ENCODE measurements at places on chromosomes 3 and 15. TPM values are rescaled to one million over a fixed set of nuclear protein-coding genes. Genes with fewer than 3 reads are reported as not detected.

- no peak for DNase-seq
Measured at GRCh38 chr3:66592927-66593625, 92.3 kb upstream of the LRIG1 start.

DNA sequence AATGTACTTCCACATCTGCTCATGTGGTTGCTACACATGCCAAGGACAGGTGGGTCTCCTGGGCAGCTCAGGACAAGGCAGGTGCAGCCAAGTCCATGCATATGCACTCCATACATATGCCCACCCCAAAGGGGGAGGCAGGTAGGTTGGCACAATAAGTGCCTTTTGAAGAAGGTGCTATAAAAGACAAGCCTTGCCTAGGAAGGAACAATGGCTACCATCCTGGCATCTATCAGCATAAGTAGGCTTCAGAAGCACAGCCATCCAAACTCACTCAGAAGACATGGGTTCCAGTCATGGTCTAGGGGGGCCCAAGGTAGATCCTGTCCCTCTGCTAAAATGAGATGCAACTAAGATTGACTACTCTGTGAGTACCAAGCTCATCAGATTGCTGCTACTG is 34.6 kb downstream of the NBEAL2 start:
- DNase-seq = no peak

CD80 gene
- total RNA-seq = 0.41 TPM

CEP19 gene
- total RNA-seq = 3.8 TPM

GRCh38 chr3:186965141-186965879 is 35.0 kb downstream of the ST6GAL1 start:
- DNase-seq = no peak

DNA sequence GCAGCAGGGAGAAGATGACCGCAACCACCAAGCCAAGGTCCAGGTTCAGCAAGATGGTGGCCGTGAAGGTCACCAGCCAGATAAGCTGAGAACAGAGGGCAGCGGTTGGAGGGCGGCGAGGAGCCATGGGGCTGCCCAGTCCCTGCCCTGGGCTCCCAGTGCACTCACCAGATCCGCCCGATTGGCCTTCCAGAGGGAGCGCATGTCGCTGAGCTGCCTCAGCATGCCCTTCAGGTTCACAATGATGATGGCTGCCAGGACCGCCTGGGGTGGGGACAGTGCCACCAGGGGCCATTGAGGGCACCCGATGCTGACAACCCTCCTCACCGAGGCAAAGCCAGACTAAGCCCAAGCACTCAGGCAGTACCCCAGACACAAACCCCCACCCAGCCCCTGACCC is 5.4 kb downstream of the SLC26A6 start:
- DNase-seq = no peak

- no peak for DNase-seq
Measured at GRCh38 chr15:57972864-57973263, 92.6 kb downstream of the ALDH1A2 start.

GRCh38 chr3:77414881-77415280 is 375.0 kb downstream of the ROBO2 start:
- DNase-seq = no peak
